ENCODE measurements at places on chromosomes 5 and 9.
A peak's percentile ranks its signal among the peaks of the same experiment; 100 is the strongest.

DNA sequence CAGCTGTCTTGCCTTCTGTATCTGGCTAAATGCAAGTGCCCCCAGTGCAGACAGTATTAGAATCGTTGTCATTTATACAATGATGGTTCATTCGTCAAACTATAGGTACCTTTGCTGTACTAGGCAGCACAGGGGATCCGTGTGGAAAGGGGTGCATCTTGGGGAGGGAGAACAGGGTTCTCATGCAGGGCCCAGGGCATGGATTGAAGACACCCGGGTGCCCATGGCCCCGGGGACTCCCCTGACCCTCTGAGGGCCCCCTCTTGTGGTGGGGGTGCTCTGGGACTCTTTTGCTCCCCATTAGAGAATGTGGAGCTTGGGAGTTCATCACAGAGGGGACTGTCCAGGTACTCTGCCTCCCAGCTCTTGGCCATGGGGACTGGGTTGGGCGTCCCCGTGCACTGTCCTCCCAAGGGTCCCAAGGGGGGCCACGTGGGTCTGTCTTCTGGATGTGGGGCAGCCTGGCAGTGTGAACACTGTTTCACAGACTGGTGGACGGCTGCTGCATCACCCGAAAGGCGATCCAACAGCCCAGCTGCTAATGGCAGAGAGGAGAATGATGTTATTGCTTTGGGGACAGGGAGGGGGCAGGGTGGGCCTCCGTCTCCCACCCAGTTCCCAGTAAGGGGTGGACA is 36.9 kb upstream of the RXRA start:
- no peak for DNase-seq

DNA sequence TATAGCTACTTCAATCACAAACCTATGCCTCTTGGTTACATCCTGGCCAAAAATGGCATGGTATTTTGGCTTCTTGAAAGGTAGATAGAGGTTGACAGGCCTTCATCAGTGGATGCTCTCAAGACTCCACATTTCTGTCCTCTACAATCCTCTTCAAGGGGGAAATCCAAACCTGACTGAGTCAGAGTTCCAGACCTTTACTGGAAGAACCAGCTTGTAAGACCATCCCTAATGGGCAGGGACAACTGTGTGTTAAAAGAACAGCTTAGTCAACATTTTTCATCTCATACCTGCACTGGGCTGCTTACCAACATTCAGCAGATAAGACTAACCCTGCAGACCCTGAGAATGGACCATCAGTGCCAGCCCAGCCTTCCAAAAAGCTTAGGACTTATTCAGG is 155.7 kb downstream of the CDK5RAP2 start:
- DNase-seq = no peak

- DNase-seq = no peak
These were observed 10.9 kb downstream of the GZMA start for GRCh38 chr5:55113327-55113726.

DNA sequence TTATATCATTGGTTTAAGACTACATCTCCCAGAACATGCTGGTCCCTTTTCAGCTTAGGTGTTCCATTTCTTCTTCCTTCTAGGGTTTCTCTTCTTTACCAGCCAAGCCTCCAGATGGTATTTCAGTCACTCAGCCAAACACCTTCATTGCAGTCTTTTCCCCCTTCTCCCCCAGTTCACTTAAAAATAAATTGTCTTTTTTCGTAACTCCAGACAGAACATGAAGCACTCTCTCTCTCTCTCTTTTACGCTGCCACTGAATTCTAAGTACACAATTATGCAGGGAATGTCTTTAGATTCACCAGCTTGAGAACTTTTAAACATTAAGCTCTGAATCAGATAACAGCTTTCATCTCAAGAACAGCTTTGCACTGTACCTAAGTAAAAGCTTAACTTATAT is 419.7 kb upstream of the BRINP1 start:
- DNase-seq = no peak

DNA sequence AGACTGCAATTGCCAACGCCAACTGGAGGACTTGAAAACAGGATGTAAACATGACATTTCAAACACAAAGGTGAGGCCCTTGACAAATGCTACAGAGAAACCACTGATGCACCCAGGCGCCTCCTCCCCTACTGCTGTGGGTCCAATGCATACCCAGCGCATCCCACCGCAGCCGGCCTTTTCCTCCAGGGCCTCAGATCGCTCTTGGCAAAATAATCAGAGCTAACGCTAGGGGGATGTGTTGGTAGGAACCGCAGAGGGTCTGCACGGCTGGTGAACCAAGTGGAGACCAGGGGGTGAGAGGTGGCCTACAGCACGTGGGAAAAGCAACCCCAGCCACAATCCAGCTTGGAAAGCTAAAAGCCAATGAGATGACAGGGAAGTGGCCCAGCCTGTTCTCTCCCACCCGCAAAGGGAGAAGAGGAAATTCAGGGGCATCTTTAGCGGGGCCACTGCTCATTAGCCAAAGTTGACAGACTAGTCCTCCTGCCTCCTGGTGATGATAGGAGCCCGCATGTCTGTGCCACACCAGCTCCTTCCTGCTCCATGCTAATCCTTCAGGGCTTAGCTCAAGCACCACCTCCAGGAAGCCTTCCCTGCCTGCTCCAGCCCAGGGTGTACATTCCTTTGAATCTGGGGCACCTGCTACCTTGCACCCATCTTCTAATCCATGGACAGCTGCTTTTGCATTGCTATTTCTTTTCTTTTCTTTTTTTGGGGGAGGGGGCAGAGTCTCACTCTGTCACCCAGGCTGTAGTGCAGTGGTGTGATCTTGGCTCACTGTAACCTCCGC is 5.9 kb downstream of the FAM163B start:
- DNase-seq = no peak

GRCh38 chr5:143244000-143244736 is 159.3 kb downstream of the NR3C1 start:
- DNase-seq = peak; percentile 61

- peak; percentile 89 for DNase-seq
These were observed 97.5 kb downstream of the COL5A1 start for GRCh38 chr9:134738869-134739659.

DNA sequence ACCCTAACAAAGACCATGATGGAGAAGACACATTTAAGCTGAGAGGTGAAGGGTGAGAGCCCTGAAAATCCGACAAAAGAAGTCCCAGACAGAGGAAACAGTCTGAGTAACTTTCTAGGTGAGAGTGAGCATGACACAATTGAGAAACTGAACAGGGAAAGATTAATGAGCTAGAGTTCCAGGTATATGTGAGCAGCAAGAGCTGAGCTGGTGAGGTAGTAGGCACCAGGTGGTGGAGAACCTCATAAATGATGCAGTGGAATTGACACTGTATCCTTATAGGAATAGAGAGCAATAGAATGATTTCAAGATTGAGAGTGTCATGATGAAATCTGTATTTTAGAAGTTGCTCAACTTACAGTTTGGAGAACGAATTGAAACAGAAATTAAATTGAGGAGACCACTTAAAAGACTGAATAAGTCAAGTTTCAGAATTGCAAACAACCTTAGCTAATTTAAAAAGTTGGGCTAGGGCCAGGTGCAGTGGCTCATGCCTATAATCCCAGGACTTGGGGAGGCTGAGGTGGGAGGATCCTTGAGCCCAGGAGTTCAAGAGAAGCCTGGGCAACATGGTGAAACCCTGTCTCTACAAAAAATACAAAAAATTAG is 89.8 kb downstream of the NREP start:
- DNase-seq = no peak

DNA sequence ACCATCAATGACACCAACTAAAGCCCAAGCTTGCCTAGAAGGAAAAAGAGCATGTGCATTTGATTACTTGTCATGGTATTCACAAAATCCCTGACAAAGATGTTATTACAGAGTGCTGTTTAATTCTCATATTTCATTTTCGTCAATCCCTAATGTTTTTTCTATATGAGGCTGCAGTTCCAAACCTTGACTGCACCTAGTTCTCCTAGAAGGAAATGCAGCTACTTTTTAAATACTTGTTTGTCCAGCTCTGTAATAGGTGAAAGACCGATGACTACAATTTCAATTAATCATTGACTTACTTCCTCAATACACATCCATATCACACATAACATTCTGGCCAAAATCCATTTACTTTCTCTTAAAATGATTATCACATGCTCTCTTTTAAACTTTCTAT is 28.1 kb downstream of the CEMIP2 start:
- DNase-seq = no peak

GRCh38 chr5:67453111-67453905 is 256.7 kb upstream of the CD180 start:
- DNase-seq = no peak

DNA sequence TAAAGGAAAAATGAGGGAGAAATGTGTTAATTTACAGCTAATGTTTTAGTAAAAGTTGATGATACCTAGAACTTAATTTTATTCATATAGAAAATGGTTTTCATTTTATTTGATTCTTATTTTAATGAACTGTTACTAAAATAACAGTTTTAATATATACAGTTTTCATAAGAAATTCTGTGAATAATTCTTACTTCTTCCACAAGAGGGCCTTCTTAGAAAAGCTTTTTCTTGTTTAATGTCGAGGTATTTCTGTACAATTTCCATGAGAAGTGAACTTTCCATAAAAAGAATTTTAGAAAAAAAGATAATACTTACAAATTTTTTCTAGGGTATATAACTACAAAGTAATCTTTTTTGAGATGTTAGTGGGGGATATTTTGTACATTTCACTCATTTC is 73.9 kb downstream of the KLF9 start:
- DNase-seq = peak; percentile 46

DNA sequence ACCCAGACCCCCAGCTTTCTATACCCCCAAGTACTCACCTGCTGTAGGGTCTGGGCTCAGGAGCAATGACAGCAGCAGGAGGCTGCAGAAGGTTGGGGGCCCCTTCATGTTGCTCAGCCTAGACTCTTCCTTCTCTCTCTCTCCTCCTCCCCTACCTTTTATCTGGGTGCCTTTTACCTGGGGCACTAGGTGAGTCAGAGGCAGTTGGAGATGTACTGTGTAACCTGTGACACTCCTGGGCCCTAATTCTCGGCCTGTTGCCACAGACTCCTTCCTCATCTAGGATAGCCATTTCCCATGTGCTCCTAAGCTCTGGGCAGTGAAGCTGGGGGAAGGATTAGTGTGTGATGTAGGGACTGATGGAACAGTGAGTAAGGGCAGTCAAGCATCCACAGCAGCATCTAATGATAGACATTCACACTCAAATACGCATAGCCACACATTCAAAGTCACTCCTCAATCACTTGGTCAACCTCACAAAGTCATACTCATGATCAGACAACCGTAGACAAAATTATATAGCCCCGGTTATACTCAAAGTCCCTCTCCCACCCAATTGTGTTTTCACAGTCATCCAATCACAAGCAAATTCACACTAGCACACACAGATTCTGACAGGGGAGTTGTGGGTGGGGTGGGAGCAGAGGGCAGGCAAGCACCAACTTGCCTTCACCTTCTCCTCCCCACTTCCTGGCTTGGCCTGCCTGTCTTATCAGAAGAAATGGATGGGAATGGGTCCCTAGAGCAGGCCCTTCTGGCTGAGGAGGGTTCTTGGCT is at the start of gene CCL27:
Gene CCL27 (minus strand): TSS at position 132 of the 777 bp plus-strand sequence. CDS start 24 bp downstream, at position 108.
- no peak for DNase-seq
